Activated naive CD8-positive, alpha-beta T cell treated with anti-CD3 and anti-CD28 coated beads, Interleukin-2, amount 50 U/mL, for 16 hours (primary cell): ENCODE measurements at places on chromosomes 13 and 19.

GRCh38 chr13:109712124-109712722, 74.2 kb downstream of the IRS2 start:
- no peak for DNase-seq

DNA sequence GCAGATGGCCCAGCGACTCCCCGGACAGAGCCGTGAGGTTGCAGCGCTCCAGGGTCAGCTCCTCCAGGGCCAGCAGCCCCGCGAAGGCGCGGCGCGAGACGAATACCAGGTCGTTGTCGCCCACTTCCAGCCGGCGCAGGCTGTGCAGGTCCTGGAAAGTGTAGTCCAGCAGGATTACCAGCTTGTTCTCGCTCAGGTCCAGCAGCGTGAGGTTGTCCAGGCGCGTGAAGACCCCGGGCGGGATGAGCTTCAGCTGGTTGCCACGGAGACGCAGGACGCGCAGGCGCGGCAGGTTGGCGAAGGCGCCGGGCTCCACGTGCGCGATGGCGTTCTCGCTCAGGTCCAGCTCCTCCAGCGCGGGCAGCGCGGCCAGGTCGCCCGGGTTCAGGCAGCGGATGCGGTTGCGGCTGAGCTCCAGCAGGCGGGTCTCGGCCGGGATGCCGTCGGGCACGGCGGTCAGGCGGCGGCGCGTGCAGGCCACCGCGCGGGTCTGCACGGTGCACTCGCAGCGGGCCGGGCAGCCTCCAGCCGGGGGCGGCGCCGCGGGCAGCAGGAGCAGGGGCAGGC, 9.3 kb upstream of the PEAK3 start:
- DNase-seq: no peak

GRCh38 chr13:50721672-50721992, 121.9 kb downstream of the DLEU7 start:
- no peak for DNase-seq

DNA sequence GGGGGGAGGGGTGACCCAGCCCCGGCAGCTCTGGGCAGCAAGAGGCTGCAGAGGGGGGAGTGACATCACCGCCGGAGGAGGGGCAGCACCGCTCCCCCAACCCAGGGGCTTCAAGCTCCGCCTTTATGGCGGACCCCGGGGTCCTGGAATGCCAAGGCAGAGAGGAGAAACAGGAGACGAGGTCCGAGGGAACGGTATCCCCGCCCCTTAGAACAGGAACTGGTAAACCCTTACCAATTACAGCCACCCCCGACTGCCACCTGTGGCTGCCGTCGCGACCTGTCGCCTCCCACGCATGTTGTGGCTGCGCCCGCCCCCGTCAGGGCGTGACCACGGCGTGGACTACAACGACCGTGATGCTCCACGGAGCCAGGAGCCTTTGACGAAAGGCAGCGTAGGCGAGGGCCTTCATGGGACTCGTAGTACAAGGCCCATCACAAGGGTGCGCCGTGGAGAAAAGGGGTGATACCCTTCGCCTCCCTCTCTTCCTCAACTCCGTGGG, 4.1 kb upstream of the KCNC3 start:
- DNase-seq: peak; percentile 68

DNA sequence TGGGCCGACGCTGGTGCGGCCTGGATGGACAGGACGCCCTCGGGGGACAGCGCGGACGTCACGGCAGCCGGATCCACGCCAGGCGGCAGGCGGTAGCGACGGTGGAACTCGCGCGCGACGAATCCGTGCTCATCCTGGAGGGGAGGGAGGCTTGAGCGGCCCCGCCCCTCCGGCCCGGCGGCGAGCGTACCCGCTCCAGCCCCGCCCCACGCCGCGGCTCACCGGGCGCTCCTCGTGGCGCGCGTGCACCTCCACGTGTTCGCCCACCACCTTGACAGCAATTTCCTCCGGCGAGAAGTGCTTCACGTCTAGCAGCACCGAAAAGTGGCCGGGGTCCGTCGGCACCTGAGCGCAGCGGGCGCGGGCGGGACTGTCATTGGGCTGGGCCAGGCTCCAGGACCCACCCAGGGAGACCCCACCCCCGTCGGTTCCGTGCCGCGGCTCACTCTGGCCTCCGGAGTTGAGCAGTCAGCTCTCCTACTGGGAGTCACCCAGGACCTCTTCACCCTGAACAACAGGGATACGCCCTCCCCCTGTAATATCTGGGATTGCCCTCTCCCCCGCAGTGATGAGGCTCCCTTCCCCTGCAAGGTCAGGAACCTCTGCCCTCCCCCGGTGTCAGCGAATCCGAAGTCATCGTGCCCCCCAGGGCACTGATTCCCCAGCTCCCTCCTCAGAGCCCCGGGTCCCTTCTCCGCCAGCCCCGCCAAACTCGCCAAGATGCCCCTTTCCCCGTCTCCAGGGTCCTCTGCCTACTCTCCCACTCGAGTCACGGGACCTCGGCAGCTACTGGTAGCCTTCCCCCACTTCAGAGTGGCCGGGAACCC, 1.1 kb downstream of the HSPB6 start:
- peak; percentile 35 for DNase-seq

DNA sequence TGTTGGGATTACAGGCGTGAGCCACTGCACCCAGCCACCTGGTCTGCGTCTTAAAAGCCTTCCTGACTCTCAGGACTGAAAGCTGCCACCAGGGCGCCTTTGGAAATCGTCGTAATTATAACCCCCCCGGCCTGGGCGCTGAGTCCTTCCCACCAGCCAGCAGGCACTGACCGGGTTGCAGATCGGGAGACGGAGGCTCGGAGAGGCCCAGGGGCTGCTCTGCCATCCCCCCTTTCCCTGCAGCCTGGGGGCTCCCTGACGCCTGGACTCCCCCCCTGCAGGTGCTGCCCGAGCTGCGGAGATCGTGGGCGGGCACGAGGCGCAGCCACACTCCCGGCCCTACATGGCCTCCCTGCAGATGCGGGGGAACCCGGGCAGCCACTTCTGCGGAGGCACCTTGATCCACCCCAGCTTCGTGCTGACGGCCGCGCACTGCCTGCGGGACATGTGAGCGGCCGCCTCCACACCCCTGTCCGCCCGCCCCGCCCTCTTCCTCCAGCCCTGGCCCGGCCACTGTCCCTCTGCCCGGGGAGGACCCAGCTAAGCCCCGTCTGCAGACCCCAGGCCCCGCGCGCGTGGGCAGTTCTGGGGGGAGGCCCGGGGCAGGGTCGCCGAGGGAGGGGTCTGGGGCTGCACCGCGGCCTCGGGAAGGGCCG, 2.5 kb downstream of the PRTN3 start:
- DNase-seq: no peak

- DNase-seq: no peak
These were observed at the start of gene TJP3 for GRCh38 chr19:3708207-3708931. Gene TJP3, plus strand, starts transcription at chr19:3708384. Its CDS starts 20,049 bp downstream, at chr19:3728433.

DNA sequence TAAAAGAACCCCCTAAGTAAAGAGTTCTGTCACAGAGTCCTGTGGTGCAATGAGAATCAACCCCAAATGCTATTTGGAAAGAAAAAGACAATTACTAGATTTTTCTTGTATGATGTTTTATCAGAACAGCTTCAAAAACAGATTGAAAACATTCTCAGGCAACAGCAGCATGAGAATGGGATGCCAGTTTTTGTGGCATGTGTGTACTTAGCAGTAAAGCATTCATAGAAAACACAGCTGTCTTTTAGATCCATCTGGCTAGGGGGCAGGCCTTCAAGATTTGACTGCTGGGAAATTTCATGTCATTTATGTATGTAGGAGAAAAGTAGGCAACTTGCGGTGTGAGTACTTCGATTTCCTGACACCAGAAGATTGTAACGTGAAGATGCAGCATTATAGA, 170.5 kb upstream of the HTR2A start:
- no peak for DNase-seq

DNA sequence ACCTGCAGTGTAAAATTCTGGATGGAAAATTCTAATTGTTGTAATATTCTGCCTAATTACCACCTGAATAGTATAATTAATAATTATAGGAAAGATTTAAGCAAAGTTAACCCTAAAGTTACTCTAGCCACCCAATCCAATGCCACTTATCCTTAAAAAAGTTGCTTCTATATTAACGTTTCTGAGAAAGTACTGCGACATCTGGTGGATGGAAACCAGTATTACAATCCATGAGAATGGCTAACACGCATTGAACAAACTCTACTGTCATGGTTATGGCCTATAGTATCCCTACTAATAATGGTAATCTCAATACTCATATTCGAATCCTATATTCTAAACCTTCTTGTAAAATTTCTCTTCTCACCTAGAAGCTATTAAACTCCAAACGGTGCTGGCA, 1551.8 kb downstream of the SLITRK1 start:
- DNase-seq: no peak

DNA sequence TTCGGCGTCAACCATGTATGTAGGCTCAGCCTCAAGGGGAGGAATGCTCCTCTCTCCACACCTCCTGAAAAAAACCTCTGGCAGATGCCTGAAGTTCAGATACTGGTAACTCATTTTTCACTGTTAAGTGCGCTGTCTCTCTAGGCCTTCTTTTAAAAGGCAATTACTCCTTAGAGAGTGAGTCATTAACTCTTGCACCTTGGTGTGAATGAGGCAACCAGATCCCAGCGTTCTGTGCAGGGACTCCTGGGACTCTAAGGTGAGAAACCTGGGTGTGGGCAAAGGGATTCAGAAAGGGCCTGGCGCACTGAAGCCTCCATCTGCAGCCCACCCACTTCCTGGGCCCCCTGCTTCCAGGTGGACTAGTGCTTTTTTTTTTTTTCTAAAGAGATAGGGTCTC, 71.7 kb downstream of the SIAH3 start:
- no peak for DNase-seq

DNA sequence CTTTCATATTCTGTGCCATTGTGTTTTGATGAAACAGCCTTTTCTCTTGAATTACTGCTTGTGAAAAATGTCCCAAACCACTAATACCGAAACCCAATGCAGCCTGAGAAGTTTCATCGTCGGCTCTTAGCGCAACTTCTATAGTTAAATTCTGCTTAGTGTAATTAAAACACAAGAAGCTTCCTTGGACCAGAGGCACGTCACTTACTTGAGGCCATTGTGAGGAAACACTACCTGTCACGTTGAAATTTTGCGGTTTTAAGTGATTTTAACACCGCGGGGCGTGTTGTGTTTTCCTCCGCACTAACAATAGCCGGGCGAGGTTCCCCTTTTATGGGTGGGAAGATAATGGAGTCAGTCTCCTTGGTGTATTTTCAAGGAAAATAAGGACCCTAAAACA, 70.9 kb downstream of the GGACT start:
- no peak for DNase-seq

GRCh38 chr13:42377640-42378382, 105.9 kb downstream of the AKAP11 start:
- DNase-seq: no peak

- no peak for DNase-seq
These were observed 869.0 kb upstream of the PRR20A start for GRCh38 chr13:56271686-56272085.

DNA sequence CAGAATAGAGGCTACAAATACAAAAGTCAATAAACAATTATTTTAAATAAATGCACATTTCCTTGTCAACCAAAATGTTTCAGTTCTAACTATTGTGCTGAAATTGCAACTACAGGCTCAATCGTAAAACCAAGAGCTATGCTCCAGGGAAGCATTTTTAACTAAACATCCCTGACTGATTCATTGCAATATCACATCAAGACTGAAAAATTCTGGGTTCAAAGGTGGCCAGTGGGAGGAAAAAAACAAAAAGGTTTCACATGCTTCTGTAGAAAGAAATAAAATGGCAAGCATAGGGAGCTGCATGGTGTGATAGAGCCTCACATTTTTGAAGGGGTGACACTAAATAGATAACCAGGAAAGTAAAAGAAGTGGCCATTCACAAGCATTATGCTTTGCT, 862.8 kb downstream of the PCDH9 start:
- DNase-seq: no peak

DNA sequence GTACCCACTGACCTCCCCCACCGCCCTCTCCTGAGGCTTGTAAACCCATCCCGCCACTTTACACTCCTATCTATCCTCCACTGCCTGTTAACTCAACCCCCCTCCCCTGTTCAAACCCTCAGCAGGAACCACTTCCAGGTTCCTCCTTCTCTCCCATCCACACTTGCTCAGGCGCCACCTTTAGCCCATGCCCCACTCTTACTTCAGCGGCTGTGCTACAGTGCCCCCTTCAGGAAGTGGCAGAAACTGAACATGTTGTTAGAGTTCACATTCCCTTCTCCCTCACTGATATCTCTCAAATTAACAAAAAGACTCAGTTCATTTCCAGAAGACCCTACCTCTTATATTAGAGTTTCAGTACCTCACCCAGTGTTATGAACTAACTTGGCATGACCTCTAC, 49.4 kb downstream of the ZNF91 start:
- no peak for DNase-seq

DNA sequence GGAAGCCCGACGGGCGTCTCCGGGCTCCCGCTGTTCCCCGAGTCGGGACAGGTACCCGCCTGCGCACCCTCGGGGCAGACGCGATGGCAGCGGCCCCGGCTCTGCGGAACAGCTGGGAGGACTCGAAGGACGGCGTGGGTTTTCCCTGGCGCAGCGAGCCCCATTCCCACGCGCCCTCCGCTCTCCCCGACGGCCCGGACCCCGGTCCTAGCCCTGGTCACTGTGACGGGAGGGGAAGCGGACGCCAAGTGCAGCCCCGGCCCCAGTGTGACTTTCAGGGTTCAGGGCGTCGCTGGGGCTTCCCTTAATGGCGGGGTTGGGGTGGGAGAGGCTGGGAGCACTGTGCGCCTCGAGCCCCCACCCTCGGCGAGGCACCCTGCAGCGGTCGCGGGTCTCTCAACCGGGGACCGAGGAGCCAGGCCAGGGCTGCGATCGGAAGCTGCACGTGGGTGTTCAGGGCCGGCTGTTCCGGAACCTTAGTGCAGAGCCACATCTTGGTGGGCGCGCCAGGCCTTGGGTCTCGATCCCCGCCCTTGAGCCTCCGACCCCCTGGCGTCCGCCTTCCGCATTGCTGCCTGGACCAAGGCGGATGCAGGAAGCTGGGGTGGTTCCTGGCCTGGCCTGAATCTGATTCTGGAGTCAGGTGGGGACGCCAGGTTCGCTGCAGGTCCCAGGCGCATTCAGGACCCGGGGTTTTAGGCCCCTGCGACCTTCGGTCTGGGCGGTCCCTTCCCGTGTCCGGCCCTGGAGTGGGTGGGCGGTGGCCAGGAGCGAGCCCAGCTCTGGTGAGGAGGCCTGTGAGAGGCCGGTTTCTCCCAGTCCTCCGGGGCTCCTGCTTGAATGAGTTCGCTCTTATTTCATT, 3.5 kb downstream of the LGALS7B start:
- peak; percentile 12 for DNase-seq

- DNase-seq: no peak
These were observed 6.1 kb upstream of the CLEC4G start for GRCh38 chr19:7738023-7738422.

DNA sequence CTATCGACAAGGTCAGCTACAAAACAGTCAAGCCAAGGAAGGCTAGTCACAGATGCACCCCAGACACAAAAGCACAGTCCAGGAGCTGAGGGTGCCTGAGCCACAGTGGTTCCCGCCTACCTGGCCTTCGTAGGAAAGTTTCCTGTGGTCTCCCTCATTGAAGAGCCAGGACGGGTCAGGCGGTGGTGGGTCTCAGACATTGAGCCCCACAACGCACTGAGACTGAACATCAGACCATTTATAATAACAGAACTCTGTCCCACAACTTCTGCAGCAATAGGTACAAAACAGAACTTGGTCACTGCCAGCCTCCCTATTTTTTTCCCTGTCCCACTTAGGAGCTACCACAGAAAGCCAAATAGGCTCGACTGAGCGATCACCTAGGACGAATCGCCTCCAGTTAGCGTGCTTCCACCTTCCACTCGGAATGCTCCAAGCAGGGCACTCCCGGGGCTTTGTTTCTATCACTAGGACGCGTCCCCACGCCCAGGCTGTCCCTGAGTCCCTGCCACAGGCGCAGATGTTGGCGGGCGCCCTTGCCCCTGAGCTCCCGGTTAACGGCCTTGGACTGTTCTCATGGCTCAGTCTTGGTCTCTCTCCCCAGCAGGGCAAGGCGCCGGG, 640 bp upstream of the ZNF544 start:
- no peak for DNase-seq

- no peak for DNase-seq
These were observed 16.5 kb upstream of the NDUFS7 start for GRCh38 chr19:1366899-1367870.
